CD4-positive, alpha-beta T cell treated with Interleukin-4 for 4 hours (primary cell): ENCODE measurements at places on chromosomes 4 and X.

- no peak for DNase-seq
These were observed 43.3 kb upstream of the FGF13 start for GRCh38 chrX:138754861-138755260.

DNA sequence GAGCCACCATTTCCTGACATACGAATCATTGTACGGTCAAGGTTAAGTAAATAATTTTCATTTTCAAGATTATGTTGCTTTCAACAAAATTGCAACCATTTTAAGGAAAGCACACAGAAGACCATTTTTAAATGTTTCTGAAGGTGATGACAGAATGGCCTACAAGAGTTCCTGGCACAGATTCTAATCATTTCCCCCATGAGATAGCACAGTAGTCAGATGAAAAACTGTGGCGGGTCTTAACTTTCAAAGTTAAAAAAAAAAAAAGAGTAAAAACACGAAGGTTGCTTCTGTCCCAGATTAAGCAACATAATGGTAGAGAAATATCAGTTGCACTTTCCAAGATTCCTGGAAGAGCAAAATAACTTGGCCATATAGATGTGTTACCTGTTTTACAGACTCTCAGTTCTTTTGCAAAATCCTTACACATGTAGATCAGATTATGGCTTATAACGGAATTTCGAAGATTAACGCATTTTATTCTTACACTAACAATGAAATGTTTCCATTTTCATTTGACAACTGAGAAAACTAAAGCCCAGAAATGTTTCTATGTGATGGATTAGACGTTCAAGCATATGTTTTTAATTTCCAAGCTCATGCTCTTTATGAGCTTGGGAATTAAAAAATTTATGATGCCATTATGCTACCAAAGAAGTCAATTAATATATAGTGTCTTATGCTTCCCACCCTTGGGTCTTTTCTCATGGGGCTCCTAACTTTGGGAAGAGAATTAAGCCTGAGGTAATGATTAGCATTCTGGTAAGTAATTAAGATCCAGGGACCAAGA is 335.1 kb upstream of the CLNK start:
- no peak for DNase-seq

- no peak for DNase-seq
These were observed 34.5 kb upstream of the FAM9C start for GRCh38 chrX:13078739-13079444.

- no peak for DNase-seq
These were observed 14.4 kb upstream of the MXRA5 start for GRCh38 chrX:3360881-3361280.

- no peak for DNase-seq
These were observed 11.1 kb upstream of the MAB21L2 start for GRCh38 chr4:150570862-150571261.

- no peak for DNase-seq
These were observed 363.9 kb downstream of the KLHL13 start for GRCh38 chrX:117752745-117753144.

GRCh38 chr4:158190718-158191117 is 17.9 kb upstream of the GASK1B start:
- no peak for DNase-seq

DNA sequence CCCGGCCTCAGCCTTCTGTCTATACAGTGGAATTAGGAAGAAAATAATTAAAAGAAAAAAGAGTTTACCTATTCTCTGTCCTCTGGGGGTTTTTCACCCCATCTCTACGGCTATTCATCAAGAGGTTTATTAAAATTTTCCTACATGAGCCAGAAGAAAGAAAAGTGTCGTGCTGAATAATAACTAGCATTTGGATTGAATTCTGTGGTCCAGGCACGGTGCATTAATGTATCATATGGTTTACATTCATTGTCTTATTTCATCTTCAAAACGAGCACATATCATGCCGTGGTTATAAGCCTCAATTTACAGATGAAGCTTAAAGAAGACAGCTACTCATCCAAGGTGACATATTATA is 5.4 kb upstream of the NAA15 start:
- DNase-seq: no peak

DNA sequence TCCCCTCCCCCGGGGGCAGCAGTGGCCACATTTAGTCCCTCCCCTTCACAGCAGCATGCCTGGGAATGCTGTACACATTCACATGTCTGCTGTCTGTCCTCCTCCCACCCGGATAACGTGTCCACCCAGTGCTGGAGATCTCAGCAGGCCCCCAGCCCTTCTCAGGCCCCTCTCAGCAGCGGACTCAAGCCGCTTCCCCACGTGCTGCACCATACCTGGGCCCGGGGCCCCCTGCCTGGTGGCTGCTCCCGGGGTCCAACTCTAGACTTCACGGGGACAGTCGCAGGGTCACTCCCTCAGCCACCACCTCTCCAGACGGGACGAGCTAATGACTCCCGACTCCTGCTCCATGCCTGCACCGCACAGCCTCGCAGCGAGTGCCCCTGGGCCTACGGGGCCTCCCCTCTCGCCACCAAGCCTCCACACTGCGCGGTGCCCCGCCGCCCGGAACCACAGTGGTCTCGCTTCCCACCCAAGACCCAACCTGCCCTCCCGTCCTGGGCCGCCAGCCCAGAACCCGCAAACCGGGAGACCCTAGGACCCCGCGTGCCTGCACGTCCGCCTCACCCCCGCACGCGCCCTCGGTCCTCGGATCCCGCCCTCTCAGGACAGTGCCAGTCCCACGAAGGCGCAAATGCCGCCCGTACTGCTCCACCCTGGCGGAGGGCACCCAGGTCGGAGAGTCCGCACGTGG is 1.3 kb upstream of the PCGF3 start:
- no peak for DNase-seq

- no peak for DNase-seq
These were observed 221.4 kb downstream of the TACR3 start for GRCh38 chr4:103498161-103499070.

DNA sequence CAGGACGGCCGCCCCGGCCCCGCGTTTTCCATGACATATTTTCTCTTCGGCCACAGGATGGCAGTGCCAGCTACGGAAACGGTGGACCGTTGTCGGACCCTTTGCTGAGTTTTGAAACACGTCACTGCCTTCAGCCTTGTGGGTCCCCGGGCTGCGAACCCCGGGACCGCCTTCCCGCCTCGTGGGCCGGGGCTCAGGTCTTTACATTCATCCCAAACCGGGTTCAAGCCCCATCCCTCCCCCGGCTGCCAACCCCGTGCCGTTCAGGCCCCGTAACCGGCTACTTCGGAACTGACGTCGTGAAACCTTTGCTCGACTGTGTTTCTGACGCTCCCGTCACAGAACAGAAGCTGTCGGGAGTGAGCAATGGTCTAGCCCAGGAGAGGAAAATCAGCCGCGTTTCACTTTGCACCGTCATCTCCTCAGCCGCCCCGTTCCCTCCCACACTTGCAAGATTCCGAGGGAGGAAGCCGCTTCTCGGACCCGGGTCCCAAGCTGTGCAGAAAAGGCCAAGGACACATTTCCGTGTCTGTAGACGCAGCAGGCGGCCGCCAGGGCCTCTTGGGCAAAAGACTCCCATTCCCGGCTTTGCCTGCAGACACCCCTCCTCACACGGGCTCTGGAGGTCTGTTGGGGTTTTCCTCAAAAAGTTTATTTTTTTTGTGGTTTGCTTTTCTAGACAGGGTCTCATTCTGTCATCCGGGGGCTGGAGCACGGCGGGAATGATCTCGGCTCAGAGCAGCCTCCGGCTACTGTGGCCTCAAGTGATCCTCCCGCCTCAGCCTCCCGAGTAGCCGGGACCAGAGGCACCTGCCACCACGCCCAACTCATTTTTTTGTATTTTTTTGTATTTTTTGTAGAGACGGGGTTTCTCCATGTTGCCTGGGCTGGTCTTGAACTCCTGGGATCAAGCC is 41.4 kb upstream of the PPP2R3B start:
- DNase-seq: no peak

- DNase-seq: peak; percentile 39
These were observed 6.4 kb upstream of the FGG start for GRCh38 chr4:154618708-154619315.

GRCh38 chr4:47071901-47072341 is 40.6 kb downstream of the GABRB1 start:
- DNase-seq: no peak

- no peak for DNase-seq
These were observed 43.2 kb downstream of the RGS12 start for GRCh38 chr4:3335982-3336381.

- DNase-seq: no peak
These were observed 15.3 kb downstream of the GPR174 start for GRCh38 chrX:79159800-79160199.

- DNase-seq: no peak
These were observed 63.8 kb upstream of the HELT start for GRCh38 chr4:184954482-184954881.

- DNase-seq: no peak
These were observed 14.7 kb upstream of the TBC1D1 start for GRCh38 chr4:37876156-37876555.

DNA sequence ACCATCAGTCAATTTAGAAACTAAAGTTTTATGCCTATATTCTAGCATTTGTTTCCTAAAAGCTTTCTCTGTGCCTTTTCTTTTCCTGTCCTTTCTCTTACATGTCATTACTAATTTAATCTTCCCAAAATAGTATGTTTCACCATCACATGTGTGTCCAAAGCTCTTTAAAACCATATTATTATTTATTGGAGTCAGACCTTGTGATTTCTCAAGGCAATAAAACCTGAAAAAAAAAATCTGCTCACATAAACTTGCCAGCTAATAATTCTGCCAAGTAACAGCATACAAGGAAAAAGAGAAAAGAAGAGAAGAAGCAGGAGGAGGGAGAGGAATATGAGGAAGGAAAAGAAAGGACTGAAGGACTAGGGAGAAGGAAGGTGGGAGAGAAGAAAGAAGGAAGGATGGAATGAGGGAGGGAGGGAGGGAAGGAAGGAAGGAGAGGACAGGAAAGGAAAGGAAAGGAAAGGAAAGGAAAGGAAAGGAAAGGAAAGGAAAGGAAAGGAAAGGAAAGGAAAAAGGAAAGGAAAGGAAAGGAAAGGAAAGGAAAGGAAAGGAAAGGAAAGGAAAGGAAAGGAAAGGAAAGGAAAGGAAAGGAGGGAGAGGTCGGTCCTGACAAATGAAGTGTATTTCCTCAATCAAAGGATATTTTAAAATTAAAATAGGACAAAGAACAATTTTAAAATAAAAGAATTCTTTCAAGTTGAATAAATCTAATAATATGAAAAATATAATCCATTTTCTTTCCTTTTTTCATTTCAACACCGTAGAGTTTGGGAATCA is 57.4 kb downstream of the ANTXR2 start:
- no peak for DNase-seq

DNA sequence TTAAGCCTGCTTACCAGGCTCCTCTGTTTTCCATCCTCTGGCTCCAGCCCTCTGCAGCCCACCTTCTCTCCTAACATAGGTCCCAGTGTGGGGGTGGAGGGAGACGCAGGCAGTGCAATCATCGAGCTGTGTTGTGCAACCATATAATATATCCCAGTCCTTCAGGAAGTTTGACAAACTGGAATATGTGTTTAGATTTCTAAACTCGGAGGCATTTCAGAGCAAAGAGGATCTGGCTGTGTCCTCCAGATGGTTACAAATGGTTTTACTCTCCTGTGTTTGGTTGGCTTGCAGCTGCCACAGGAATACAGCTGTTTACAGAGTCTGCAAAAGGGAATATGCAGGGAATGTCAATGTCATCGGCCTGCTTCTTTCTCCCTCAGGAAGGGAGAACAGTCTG is 195.3 kb upstream of the LNX1 start:
- DNase-seq: no peak

- no peak for DNase-seq
These were observed 4.7 kb downstream of the TLR8 start for GRCh38 chrX:12911122-12911470.

- no peak for DNase-seq
These were observed 77.2 kb downstream of the FHIP1A start for GRCh38 chr4:151486168-151486567.

DNA sequence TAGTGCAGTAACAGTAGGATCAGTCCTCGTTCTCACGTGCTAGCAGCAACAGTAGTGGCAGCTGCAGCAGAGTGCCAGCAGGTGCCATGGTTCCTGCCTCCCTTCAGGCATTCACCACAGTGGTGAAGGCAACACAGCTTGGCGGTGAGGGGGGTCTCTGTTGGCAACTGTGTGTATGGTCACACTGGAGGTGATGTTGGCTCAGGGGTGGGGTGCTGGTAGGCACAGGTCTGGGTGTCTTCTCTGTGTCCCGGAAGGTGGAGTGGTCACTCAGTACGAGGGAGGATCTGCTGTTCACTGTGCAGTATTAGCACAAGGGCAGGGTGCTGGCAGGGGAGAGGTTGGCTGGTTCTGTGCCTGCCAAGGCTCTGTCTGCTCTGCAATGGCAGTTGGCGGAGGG is 671.8 kb downstream of the CCSER1 start:
- DNase-seq: no peak

GRCh38 chr4:61886131-61886530 is 686.0 kb downstream of the ADGRL3 start:
- DNase-seq: no peak

GRCh38 chr4:6639137-6639680 is 1.3 kb upstream of the MRFAP1 start:
- no peak for DNase-seq

GRCh38 chr4:72557021-72557420 is 12.0 kb downstream of the ADAMTS3 start:
- no peak for DNase-seq

- DNase-seq: no peak
These were observed 71.7 kb upstream of the S100G start for GRCh38 chrX:16578218-16578617.

DNA sequence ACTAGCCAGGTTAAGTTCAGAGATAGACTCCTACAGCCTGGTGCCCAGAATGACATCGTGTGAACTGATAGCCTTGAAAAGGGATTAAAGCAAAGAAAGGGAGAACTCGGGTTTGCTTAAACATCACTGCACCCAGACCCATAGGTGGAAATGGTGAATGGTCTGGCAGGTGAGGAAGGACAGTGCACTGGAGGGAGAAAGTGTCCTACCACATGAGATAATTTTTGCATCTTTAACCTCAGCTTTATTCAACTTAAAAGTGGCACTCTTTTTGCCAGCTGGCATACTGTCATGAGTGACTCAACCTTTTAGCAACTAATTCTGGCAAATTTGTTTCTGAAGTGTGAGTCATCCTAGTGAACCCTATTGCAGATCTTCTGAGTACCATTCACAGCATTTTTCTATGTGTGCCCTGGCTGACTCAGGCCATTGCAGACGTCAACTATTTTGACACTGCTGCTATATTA is 53.0 kb upstream of the DAPP1 start:
- DNase-seq: no peak

GRCh38 chrX:981791-982626 is 230.4 kb downstream of the CRLF2 start:
- DNase-seq: no peak

GRCh38 chrX:108211301-108211700 is 119.7 kb downstream of the ATG4A start:
- no peak for DNase-seq

- no peak for DNase-seq
These were observed 159.9 kb downstream of the UNC5C start for GRCh38 chr4:95388911-95389310.

DNA sequence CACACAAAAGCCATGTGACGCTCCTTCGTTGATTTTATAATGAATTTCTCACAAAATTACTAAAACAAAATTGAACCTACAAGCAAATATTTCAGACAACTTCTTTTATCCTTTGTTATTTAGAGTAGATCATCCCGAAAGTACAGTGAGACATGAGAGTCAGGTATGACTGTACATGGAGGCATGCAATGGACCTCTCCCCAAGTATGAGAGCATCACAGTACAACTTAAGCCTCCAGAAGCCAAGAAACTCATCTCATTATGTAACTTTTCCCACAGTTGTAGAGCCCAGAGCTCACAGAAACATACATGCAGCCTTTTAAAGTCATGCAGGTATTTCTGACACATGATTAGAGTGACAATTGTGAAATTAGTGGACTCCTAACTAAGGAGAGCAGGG is 167.7 kb downstream of the PAPSS1 start:
- no peak for DNase-seq

GRCh38 chr4:16663732-16664131 is 234.7 kb downstream of the LDB2 start:
- no peak for DNase-seq
